Foreskin keratinocyte (primary cell): ENCODE measurements at places on chromosomes 6 and 20.

DNA sequence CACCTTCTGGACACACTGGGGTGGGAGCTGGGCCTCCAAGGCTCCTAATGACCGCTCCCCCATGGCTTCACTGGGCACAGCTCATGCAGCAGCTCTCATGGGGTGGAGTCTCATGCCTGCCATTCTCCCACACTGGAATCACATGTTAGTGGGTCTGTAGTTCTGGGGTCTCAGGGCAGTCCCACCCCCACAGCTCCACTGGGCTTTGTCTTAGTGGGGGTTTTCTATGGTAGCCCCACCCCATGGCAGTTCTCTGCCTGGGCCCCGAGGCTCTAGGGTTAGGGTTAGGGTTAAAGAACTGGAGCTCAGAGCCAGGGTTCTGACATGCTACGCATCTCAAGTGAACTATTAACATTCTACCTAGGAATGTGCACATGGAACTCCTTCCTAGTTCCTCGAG lies 139.0 kb downstream of the PCSK2 start:
- no peak for DNase-seq

GRCh38 chr20:32796981-32797451 lies 22.7 kb upstream of the MAPRE1 start:
- no peak for DNase-seq

DNA sequence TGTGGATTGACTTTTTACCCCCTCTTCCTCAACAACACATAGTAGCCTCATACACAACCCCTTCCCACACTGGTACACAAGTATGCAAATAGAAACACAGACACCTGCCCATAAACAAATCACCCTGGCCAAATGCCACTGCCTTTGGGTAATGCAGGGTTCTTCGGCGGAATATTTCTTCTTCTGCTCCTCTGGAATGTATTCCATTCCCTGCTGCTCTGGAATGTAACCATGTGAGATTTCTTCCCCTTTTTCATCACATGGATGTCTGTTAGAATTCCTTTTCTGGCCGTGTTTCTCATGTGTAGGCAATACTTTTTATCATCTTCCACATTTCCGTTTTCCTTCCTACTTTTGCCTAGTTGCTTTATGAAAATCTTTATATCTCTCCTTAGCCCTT lies 76.1 kb upstream of the TPD52L1 start:
- no peak for DNase-seq

DNA sequence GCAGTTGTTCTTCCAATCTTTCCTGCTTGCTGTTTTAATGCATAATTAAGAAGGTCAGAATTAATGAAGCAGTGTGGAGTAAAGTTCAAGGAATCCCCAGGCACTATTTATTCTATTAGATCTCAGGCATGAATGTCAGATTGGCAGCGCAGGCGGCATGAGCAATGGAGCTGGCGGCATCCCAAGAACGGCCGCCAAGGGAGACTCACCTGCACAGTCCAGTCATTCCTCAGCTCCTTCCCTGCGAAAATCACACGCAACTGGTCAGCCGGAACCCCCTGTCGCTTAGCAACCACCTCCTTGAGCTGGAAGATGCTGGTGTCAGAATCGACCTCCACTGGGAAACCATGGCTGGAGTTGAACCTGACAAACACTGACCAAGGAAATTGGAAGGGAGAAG lies 284.5 kb downstream of the PRKN start:
- no peak for DNase-seq

GRCh38 chr6:27091661-27092315 lies 155.7 kb upstream of the PRSS16 start:
- peak; percentile 93 for DNase-seq

DNA sequence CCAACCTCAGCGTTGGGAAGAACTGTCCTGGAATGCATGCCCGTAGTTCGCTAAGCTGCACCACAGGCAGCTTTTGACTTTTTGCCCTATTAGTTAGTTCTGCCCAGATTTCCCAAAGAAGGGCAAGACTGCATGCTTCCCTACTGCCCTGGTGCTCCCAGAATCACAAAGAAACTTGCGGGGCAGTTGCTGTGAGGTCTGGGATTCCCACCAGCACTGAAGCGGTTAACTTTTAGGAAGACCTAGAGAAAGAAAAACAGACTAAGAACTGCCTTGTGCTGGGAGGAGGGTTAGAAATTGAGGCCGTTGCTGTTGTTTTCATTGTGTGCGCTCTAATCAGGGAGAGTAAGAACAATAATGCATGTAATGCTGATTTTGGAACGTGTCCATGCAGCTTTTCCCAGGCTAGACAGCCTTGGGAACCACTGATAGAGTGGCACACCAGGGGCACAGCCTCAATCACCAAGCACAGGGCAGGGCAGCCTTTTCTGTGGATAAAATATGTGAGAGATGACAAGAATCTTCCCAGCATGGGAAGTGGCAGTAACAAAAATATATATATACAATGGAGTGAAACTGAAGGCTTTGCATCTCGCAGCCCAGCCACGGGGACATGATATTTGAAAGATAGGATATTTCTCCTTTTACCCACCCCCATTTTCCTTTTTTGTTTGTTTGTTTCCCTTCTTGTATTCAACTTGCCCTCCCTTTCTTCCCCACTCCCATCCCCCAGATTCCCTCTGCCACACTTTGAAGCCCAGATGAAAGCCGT lies 137.7 kb upstream of the HEY2 start:
- no peak for DNase-seq

GRCh38 chr6:30219244-30219643 lies 6.0 kb upstream of the TRIM26 start:
- DNase-seq, result peak; percentile 43

DNA sequence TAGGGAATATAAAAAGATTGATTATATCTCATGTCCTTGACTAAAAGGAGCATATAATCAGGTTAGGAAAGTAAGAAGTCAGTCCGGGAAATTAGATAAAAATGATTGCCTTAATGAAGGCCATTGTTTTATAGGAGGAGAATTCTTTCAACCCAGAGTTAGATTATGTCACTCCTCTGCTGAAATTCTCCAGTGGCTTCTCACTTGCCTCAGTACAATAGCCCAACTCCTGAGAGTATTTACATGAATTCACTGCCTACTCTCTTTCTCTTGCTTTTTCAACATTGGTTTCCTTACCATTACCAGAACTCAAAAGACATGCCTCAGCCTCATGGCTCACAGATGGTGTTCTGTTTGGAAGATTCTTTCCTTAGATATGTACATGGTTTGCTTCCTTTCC lies 114.9 kb downstream of the EPHA7 start:
- no peak for DNase-seq

- DNase-seq, result no peak
These were observed at the start of gene MYT1 for GRCh38 chr20:64164123-64164836. Gene MYT1 (plus strand): TSS chr20:64164452. CDS start chr20:64198862, 34,410 bp downstream.

- no peak for DNase-seq
These were observed 88.1 kb downstream of the SYNJ2 start for GRCh38 chr6:158069800-158070195.

DNA sequence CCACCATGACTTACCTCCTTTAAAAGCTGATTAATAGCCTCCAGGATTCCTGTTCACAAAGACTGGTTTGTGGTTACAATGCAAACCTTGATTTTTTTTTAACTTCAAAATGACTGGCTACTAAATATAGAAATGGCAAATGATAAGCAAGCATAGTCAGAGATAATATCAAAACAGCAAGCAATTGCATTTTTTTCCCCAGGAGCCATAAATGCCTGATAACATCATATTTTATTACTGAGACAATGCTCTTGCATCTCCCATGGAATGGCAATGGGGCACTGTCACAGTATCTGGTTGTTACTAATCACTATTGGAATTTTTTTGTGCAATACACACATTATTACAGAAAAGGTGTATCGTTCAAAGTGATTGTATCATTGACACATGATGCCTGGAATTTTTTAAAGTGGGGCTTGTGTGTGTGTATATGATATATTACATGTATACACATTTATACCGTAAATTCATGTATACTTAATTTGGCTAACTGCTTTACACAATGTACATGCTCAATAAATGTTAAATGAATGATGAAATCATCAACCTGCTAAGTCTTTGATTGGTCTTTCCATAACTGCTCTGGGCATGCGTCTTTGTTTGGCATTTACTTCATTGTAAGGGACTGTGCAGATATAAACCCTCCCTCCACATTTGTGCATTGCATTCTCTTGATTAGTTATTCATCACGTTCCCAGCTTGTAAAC lies 980 bp upstream of the SALL4 start:
- DNase-seq, result peak; percentile 71

DNA sequence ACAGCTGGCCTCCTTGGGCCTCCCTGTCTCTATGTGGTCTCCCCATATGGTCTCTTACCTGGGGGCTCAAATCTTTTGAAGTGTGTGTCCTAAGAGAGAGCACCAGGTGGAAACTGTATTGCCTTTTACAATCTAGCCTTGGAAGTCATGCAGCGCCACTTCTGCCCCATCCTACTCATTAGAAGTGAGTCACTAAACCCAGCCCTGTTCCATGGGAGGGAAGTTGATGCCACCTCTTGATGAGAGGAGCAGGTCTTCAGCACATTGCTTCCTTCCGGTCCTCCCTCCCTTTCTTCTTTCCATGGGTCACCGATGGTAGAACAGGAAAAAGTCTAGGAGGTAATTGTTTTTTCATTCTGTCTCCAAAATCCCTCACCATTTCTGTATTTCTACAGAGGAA lies 156.3 kb downstream of the FOXA2 start:
- DNase-seq, result no peak

- DNase-seq, result no peak
These were observed 60.5 kb upstream of the SLCO4A1 start for GRCh38 chr20:62581806-62582205.

DNA sequence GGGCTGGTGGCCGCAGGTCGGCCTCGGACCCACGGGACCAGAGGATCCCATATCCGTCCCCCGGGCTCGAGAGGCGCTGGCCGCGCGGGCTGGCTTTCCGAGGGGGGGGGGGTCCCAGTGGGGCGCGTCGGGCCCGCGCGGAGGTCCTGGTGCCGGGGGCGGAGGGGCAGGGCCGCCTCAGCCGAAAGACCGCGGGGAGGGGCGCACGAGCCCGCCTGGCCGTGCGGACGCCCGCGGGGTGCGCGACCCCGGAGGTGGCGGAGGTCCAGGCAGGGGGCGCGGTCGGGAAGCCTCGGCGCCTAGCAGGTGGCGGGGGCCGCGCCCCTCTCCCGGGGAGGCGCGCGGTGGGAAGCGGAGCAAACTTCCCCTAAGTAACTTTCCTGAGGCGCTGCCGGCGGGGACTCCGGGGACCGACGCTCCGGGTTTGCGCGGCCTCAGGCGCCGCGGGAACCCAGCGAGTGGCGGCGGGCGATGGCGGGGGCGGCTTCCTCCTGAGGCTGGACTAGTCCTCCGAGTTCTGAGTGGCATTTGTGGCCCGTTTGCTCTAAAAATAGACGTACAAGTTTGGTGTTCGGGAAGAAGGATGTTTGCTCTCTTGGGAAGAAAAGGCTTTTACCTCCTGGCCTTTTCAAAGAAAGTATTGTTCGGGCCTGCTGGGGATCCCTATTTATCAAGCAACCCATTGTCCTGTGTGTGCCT lies 26.5 kb upstream of the BTBD3 start:
- DNase-seq, result peak; percentile 33

DNA sequence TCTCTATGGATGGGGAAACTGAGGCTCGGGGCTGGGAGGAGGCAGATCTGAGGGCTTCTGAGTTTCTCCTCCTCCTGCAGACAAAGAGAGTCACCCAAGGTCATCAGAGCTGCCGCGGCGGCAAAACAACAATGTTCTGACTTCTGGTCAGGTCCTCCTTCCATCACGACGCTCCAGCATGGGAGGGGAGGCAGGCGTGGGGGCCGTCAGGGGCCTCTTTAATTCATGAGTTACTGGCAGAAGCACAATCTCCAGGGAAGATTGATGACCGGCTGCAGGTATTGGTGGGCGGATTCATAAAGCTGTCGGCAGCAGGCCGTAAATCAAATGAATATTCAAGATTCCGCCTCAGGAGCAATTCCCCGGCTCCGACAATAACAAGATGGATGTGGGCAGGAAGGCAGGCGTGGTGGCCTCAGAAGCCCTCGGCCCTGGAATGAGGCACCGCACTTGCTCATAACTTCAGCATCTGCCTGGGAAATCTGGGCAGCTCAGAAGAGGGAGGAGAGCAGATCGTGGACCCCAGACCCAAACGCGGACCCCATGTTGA lies 19.1 kb downstream of the PCK1 start:
- DNase-seq, result no peak

GRCh38 chr20:53036992-53037391 lies 64.8 kb downstream of the TSHZ2 start:
- DNase-seq, result no peak

DNA sequence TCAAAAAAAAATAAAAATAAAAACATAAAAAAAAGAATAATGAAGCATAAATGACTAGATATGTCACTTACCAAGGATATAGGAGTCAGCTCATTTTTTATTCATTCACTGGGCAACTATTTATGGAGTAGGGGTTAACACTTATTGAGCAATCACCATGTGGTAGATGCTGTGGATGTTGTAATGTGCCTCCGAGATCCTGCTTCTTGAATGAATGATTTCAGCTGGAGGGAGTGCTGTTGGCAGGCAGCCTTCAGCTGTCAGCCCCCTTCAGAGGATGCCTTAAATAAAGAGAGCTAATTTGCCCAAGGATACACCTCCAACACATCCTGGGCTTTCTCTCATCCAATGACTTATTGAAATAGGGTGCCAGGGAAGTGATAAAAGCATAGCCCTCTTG lies 229.5 kb upstream of the DTNBP1 start:
- no peak for DNase-seq

GRCh38 chr20:21380711-21381110 lies 16.6 kb downstream of the NKX2-4 start:
- DNase-seq, result no peak

DNA sequence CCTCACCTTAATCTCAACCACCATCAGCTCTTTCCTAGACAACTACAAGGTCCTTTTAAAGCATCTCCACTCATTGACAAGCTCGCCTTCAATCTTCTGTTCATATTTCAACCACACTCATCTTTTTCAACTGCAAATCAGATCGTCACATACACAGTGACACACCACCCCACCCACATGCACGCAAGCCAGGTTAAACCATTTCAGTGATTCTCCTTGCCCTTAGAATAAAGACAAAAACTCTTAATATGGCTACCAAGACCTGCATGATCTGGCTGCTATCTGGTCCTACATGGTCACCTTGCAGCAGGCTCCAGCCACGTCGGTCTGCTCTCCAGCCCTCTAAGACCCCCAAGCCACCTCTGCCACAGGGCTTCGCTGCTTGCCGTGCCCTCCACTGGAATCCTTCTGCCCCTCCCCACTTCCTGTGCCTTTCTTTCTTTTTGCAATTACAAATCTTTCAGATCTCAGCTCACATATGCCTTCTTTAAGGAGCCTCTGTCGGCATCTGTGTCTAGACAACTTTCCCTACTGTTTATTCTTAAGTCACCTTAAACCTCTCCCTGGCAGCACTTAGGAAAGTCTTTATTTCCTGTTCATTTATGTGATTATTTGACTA lies 507.3 kb upstream of the ARID1B start:
- no peak for DNase-seq
